ENCODE measurements at places on chromosomes 5 and 9.

DNA sequence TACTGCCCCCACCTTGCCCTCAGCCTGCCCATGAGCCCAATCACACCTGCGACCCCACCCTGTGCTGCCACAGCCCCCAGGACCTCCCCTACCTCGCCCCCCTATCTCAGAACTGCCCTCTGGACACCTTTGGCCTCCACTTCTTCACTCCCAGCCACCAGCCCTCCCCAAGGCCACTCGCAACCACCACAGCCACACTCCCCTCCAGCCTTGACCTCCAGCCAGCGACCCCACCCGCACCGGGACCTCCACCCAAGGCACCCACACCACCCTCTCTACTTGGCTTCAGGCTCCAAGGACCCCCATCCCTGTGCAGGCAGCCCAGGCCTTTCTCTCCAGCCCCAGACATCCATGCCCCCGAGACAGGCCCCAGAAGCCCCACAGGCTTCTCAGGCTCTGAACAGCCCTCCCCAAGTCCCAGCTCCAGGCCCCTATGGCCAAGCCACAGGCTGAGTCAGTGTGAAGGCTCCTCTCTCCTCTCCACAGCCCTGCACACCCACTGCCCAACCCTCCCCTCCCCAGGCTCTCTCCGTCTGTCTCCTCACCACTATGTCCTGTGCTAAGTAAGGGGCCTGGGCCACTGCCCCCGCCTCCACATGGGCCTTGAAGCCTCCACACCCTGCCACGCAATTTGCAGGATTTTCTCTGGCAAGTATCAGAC lies 2.0 kb downstream of the AK1 start:
- DNase-seq: no peak

DNA sequence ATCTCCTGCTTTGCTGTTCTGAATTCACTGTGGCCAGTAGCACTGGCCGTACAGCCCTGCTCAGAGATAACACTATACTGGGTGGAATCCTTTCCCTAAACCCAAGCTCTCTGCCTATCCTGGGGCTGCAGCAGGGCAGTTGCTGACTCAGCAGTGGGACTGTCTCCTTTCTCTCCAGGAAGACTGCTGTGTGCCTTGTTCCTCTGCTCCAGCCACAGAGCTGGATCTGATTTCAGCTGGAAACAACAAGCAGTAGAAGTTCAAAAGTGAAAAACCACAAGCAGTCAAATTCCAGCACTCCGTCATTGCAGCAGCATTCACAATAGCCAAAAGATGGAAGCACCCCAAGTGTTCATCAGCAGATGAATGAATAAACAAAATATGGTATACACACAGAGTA lies 105.0 kb downstream of the FBXL7 start:
- no peak for DNase-seq

GRCh38 chr9:114110180-114110579 lies 11.1 kb upstream of the KIF12 start:
- DNase-seq: no peak

- no peak for DNase-seq
Observed at GRCh38 chr9:4404156-4404555, 86.1 kb upstream of the SLC1A1 start.

- no peak for DNase-seq
Observed at GRCh38 chr9:95435074-95435728, 81.6 kb downstream of the PTCH1 start.

- no peak for DNase-seq
Observed at GRCh38 chr9:107008011-107008410, 145.0 kb downstream of the ZNF462 start.

- DNase-seq: no peak
Observed at GRCh38 chr5:35657877-35658276, 40.2 kb downstream of the SPEF2 start.

- no peak for DNase-seq
Observed at GRCh38 chr9:91776409-91777291, 173.4 kb downstream of the ROR2 start.

DNA sequence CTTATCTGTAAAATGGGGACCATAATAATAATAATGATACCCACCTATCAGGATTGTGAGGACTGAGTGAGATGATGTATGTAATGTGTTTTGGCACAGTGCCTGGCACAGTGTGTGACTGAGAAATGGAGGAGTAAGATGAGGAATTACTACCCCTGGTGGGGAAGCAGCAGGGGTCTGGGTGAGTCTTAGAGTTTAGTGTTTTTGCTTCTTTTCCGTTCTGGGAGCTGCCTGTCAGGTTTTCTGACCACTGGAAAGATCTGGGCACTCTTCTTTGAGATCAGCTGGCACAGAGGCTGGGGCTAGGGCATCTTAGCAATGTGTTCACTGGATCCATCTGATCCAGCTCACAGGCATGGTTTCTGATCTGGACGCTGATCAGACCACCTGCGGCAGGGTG lies 8.5 kb downstream of the LCP2 start:
- DNase-seq: no peak
